ENCODE measurements at places on chromosomes 3 and 15. TPM values are rescaled to one million over a fixed set of nuclear protein-coding genes. Genes with fewer than 3 reads are reported as not detected.

ATP13A5 gene
- not detected for polyA plus RNA-seq

C3orf22 gene
- 0.10 TPM for polyA plus RNA-seq

AADAC gene
- polyA plus RNA-seq = not detected

C15orf62 gene
- polyA plus RNA-seq = 1.9 TPM

CLRN1 gene
- polyA plus RNA-seq = not detected

CCR5 gene
- 0.69 TPM for polyA plus RNA-seq

FAM81A gene
- polyA plus RNA-seq = 19.0 TPM

ATP8B4 gene
- 3.5 TPM for polyA plus RNA-seq

AP3B2 gene
- 2.1 TPM for polyA plus RNA-seq

ZNF501 gene
- 13.2 TPM for polyA plus RNA-seq

TMCO5A gene
- polyA plus RNA-seq = not detected

SLC2A2 gene
- polyA plus RNA-seq = 10.5 TPM

NMNAT3 gene
- polyA plus RNA-seq = 9.9 TPM

RAB8B gene
- 32.2 TPM for polyA plus RNA-seq

TP63 gene
- 1.9 TPM for polyA plus RNA-seq

HRH1 gene
- 2.3 TPM for polyA plus RNA-seq

LIPC gene
- polyA plus RNA-seq = 11.8 TPM

LRTM1 gene
- not detected for polyA plus RNA-seq

HIGD2B gene
- polyA plus RNA-seq = not detected

CLEC3B gene
- polyA plus RNA-seq = 22.8 TPM

ANKUB1 gene
- polyA plus RNA-seq = 0.36 TPM

SYNPR gene
- 0.12 TPM for polyA plus RNA-seq

LIPH gene
- 0.98 TPM for polyA plus RNA-seq

PARP16 gene
- 18.5 TPM for polyA plus RNA-seq

DNASE1L3 gene
- 4.5 TPM for polyA plus RNA-seq

GOLGA8B gene
- polyA plus RNA-seq = 80.1 TPM
